Breast epithelium (tissue), 4 donors: ENCODE measurements at places on chromosomes 6 and 20.

DNA sequence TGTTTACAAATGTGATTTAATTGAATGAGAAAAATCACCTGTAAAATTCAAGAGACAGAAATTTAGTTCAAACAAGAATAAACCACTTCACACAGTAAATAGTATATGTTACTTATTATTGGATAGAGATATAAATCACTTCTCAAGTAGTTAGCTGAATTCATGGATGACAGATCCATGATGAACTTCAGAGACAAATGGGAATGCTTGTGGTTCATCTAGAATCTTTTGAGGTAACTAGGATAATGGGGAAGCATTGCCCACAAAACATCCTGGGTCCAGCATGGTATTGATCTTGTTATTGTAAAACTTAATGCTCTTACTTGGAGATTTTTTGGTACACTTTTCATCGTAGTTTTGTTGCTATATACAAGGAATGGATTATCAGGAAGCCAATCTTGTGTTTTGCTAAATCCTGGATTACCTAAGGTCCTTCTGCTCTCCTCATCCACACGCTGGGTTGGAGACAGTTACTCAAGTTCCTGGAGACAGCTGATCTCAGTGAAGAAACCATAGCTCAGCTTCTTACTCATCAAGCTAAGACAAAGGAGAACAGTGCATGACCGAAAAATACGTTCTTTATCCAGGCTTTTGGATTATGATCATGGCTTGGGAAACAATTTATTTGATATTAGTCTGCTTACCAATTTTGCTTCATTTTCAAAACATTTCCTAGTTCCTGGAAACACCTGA is 142.5 kb upstream of the PREP start:
- H3K27ac ChIP-seq = no peak overlapping the region
- no peak for DNase-seq
- no peaks in the 10 kb centered on the region for H3K36me3 ChIP-seq
- H3K27me3 ChIP-seq = no peaks in the 10 kb centered on the region
- no peak overlapping the region for H3K4me3 ChIP-seq
- no peaks in the 10 kb centered on the region for H3K4me1 ChIP-seq

GRCh38 chr6:100761841-100762240 is 119.3 kb downstream of the ASCC3 start:
- H3K4me3 ChIP-seq = no peak overlapping the region
- H3K27me3 ChIP-seq = no peaks in the 10 kb centered on the region
- no peaks in the 10 kb centered on the region for H3K36me3 ChIP-seq
- no peak for DNase-seq

GRCh38 chr6:159989492-159990480 is 20.9 kb downstream of the IGF2R start:
- H3K27ac ChIP-seq = no peak overlapping the region
- H3K4me3 ChIP-seq = no peak overlapping the region
- no peak for DNase-seq
- no peaks in the 10 kb centered on the region for H3K36me3 ChIP-seq

DNA sequence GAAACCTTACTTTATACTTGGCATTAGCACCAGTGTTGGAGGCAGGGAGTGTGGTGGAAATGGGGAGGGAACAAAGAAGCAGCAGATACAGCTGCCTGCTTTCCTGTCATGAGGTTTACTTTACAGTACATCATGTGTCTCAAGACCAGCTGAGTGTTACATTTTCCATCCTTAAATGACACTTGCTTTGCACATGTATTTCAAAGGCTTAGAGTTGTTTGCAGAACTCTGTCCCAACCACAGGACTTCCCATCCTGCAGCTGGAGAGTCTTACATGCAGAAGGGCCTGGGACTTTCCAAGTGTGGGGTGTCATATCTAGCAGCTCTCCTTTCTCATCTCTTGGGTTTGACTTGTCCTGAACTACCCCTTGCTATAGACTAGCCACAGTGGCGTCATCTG is 395.9 kb downstream of the DHX35 start:
- H3K27ac ChIP-seq = no peak overlapping the region
- DNase-seq = no peak
- no peaks in the 10 kb centered on the region for H3K27me3 ChIP-seq
- no peaks in the 10 kb centered on the region for H3K36me3 ChIP-seq

GRCh38 chr6:307065-307814 is 15.0 kb downstream of the DUSP22 start:
- H3K27me3 ChIP-seq = no peaks in the 10 kb centered on the region
- no peaks in the 10 kb centered on the region for H3K4me1 ChIP-seq
- DNase-seq = no peak
- no peak overlapping the region for H3K27ac ChIP-seq

DNA sequence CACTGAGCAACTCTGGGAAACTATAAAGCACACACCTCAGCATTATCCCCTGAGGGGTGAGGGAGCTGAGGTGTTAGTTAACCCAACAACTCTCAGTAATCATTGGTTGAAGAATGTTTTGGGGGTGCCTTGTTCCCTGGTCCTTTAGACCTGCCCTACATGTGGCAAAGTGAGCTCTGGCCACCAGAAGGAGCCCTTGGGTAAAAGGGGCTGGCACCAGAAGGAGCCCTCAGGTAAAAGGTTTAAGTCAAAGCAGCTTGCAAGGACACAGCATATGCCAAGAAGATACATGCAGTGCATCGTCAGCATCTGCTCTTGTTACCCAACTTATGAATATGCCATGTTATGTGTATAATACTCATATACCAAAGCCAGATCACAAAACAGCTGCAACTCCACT is 1081.7 kb downstream of the KIF16B start:
- no peak overlapping the region for H3K27ac ChIP-seq
- no peak overlapping the region for H3K4me3 ChIP-seq
- no peaks in the 10 kb centered on the region for H3K27me3 ChIP-seq
- no peaks in the 10 kb centered on the region for H3K36me3 ChIP-seq
- no peaks in the 10 kb centered on the region for H3K4me1 ChIP-seq

GRCh38 chr6:139250296-139251044 is 41.3 kb downstream of the TXLNB start:
- no peaks in the 10 kb centered on the region for H3K27me3 ChIP-seq
- no peak overlapping the region for H3K27ac ChIP-seq
- no peak overlapping the region for H3K4me3 ChIP-seq
- no peaks in the 10 kb centered on the region for H3K36me3 ChIP-seq
- DNase-seq = no peak

GRCh38 chr6:2396042-2396657 is 150.7 kb upstream of the GMDS start:
- H3K27me3 ChIP-seq = no peaks in the 10 kb centered on the region
- no peaks in the 10 kb centered on the region for H3K4me1 ChIP-seq
- DNase-seq = no peak
- H3K36me3 ChIP-seq = no peaks in the 10 kb centered on the region
- H3K27ac ChIP-seq = no peak overlapping the region

DNA sequence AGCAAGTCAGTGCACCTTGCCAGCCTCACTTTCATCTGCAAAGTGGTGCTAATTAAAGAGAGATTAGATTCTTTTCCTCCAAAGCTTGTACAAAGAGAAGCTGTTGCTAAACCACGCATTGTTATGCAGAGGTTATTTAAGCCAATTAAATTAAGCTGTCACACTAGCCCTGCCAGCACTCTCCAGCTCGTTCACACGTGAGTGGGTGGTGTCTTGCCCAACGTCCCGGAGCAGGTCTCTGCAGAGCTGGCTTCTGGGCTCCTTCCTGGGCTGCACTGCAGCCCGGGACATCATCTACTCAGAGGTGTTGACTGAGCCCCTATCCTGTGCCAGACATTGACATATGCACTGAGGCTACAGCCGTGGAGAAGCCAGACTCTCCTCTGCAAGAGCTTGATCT is 401.6 kb upstream of the SULF2 start:
- no peaks in the 10 kb centered on the region for H3K36me3 ChIP-seq
- H3K27ac ChIP-seq = no peak overlapping the region
- DNase-seq = no peak
- H3K4me1 ChIP-seq = no peaks in the 10 kb centered on the region
- no peaks in the 10 kb centered on the region for H3K27me3 ChIP-seq
- no peak overlapping the region for H3K4me3 ChIP-seq

DNA sequence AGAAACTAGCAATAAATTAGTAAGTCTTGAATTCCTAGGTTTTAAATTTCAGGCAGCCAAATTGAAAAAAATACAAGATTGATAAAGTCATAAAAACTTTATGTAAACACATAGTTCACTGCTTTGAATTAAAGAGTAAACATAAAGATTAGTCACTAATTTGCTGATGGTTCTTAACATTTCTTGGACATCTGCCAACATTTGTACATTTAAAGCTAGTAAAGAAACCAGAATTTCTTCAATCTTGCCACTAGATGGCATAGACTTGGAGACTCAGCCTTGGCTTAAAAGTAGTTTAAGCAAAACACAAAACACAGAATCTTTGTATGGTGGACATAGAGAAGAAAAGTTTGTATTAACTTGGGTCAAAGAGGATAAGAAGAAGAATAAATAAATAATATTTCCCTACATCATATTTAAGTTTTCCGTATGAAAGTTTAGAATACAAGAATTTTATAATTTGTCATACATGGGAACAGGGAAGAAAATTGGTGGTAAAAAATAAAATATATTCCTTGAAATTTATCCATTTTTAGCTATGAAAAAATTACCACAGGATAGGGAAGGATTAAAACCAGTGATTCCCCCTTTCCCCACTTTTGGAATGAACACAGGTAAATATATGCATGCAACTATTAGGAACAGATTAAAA is 41.7 kb upstream of the FAM135A start:
- DNase-seq = no peak
- no peaks in the 10 kb centered on the region for H3K36me3 ChIP-seq
- H3K27me3 ChIP-seq = no peaks in the 10 kb centered on the region
- H3K4me1 ChIP-seq = no peaks in the 10 kb centered on the region
- H3K4me3 ChIP-seq = no peak overlapping the region

DNA sequence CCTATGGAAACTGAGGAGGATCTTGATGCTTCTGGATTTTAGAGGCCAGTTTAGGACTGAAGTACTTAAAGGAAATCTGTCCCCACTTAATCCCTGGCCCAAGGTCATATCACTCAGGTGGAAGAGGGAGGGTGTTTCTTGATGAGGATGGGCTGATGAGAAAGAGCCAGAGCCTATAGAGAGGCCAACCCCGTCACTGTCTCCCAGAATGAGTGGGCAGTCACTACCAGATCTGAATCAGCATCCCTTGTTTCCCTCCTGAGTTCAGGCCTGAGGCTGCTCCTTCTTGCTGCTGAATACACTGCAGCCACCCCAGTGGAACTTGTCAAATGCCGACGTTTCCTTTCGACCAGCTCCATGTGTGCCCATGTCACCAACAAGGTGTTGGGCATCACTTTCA is 14.8 kb downstream of the ARMC12 start:
- no peaks in the 10 kb centered on the region for H3K4me1 ChIP-seq
- H3K4me3 ChIP-seq = no peak overlapping the region
- no peak for DNase-seq

DNA sequence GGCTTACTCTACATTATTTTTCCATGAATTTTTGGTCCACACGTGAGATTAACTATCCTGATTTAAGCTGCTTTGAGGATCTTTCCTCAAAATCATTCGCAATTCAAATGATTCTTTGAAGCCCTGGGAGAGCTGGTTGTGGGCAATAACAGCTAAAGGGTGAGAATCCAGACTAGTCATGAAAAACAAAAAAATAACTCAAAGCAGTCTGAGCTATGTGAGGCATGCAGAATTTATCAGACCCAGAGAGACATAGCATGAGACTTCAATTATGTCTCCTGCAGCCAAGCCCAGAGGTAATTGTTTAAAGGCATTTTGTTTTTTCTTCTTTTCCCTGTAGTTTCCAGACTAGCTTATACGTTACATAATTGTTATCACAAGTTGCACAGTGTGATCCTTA is 517.3 kb upstream of the PTCHD4 start:
- no peak for DNase-seq
- H3K27ac ChIP-seq = no peak overlapping the region
- H3K27me3 ChIP-seq = no peaks in the 10 kb centered on the region
- no peaks in the 10 kb centered on the region for H3K4me1 ChIP-seq
- H3K4me3 ChIP-seq = no peak overlapping the region

GRCh38 chr6:6678185-6678671 is 89.7 kb downstream of the LY86 start:
- H3K4me3 ChIP-seq = no peak overlapping the region
- H3K27ac ChIP-seq = no peak overlapping the region
- DNase-seq = no peak
- no peaks in the 10 kb centered on the region for H3K36me3 ChIP-seq

DNA sequence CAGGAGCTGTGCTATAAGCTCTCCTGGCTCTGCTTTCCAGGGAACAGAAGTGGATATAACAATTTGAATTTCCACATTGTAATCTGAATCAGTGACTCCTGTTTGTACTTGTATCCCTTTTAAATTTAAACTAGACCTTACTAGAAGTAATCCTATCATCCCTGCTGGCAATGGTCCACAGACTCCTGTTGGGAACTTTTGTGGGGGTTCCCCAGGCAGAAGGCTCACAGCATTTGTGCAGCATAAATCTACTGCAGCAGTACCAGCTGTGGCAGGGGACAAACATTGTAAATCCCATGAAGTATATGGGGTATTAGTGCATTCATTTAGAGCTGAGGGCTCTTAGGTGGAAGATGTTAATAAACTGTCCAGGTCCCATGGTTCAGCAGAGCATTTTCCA is 12.0 kb upstream of the PDCD2 start:
- no peaks in the 10 kb centered on the region for H3K36me3 ChIP-seq
- H3K4me1 ChIP-seq = no peaks in the 10 kb centered on the region
- no peaks in the 10 kb centered on the region for H3K27me3 ChIP-seq

- H3K27me3 ChIP-seq = no peaks in the 10 kb centered on the region
- no peak overlapping the region for H3K4me3 ChIP-seq
- no peaks in the 10 kb centered on the region for H3K36me3 ChIP-seq
- no peaks in the 10 kb centered on the region for H3K4me1 ChIP-seq
- DNase-seq = no peak
Observed at GRCh38 chr20:47118641-47119040, 224.0 kb downstream of the EYA2 start.

DNA sequence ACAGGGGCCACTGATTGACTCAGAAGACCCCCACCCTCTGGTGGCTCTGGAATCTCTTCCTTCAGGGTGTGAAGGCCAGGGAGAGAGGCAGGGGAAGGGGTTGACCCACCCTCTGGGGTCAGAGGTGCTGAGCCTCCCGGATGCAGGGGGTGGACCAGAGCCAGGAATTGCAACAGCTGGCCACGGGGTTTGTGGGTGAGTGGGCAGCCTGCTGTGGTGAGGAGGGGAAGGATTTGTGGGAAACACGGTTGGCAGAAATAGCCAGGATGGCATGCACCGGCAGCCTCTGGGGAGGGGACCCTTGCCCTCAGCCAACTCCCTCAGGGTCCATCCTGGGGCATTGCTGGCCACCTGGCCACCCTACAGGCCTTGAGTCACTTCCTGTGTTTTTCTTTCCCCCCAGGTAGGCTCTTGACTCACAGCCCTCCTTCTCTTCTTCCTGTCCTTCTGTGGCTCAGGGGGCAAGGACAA is 92.8 kb downstream of the MRPL14 start:
- H3K4me1 ChIP-seq = no peaks in the 10 kb centered on the region
- H3K36me3 ChIP-seq = no peaks in the 10 kb centered on the region
- no peaks in the 10 kb centered on the region for H3K27me3 ChIP-seq
- peak; percentile 38 for DNase-seq
